Fibroblast of pulmonary artery (primary cell): ENCODE measurements at places on chromosomes 4 and X.
A peak's percentile ranks its signal among the peaks of the same experiment; 100 is the strongest.

DNA sequence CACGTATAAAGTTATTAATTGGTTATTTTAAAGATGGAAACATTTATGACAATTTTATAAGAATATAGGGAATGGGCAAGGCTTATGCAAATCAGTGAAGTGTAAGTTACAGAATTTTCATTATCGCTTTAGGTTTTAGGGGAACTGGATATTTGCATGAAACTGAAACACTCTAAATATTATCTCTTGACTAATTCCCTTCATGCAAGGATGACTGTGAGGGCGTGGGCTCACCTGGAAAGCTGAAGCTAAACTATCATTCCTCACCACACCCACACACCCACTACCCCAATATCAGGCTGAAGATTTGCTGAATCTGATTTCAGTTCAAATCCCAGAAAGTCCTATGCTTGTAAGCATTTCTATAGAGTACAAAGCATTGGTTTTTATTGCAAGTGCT lies 81.7 kb upstream of the ARHGAP24 start:
- DNase-seq, result no peak

DNA sequence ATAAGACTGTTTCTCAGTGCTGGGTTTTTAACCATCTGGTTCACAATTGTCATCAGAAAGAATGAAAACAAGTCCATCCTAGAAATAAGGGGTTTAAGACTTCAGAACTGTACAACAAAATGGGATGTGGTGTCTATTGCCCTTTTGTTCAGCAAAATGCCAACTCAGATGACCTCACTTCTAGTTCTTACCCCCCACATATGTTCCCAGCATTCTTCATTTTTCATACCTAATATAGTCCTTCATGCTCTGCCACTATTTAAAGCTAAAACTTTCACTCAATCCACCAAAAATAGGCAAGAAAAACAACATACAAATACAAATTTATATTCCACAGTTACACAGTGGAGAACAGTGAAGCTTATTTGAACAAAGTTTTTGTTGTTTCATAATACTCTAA lies 111.4 kb downstream of the SORBS2 start:
- DNase-seq, result no peak

DNA sequence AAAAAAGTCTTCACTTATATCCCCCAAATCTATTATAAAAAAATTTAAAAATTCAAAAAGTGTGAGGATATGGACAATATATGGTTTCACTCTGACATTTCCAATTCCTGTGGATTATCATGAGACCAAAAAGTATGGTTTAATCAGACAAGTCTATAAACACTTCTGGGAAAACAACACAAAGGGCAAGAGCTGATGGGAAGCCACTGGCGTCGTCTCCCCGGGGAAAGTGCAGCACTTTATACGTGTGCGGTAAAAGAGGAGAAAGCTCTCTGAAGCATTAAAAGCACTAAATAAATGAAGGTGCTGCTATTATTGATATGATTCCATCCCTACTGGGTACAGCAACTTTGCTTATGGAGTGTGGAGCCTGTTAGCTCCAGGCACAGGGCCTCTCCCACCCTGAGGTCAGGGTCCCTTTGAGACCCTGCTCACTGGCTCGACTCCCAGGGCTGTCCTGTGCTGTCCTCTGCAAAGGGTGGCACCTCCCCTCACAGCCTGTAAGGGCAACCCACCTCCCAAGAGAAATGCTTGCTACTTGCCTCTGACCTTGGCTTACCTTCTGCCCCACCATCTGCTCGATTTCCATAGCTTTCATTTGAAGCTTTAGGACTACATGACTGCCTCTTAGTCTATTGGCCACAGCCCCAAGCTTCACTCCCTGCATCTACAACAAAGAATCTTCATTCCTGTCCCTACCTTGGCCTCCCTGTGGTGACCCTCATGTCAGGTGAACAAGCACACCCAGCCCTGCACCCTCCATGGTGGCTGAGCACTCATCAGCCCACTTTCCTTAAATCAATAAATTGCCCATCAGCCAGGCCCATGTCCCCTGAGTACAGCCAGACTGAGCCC lies 248.6 kb downstream of the HNRNPD start:
- DNase-seq, result no peak

DNA sequence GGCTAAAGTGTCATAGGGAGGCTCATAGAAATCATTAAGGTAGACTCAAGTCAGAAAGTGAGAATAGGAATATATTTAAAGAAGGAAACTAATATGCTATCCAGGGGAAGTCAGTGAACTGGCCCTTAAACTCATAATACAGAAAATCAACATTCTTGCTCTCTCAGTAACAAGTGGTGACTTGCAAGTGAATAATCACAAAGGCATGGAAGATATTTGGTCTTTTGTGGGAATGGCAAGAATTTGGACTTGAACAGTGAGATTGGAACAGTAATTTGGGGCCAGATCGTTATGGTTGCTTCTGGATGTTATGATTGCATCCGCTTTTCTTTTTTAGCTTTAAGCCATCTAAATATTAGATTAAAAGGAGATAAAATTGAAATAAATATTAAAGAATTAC lies 103.8 kb downstream of the TBC1D19 start:
- DNase-seq, result peak; percentile 74

GRCh38 chrX:11381464-11381863 lies 88.3 kb downstream of the AMELX start:
- DNase-seq, result peak; percentile 73

DNA sequence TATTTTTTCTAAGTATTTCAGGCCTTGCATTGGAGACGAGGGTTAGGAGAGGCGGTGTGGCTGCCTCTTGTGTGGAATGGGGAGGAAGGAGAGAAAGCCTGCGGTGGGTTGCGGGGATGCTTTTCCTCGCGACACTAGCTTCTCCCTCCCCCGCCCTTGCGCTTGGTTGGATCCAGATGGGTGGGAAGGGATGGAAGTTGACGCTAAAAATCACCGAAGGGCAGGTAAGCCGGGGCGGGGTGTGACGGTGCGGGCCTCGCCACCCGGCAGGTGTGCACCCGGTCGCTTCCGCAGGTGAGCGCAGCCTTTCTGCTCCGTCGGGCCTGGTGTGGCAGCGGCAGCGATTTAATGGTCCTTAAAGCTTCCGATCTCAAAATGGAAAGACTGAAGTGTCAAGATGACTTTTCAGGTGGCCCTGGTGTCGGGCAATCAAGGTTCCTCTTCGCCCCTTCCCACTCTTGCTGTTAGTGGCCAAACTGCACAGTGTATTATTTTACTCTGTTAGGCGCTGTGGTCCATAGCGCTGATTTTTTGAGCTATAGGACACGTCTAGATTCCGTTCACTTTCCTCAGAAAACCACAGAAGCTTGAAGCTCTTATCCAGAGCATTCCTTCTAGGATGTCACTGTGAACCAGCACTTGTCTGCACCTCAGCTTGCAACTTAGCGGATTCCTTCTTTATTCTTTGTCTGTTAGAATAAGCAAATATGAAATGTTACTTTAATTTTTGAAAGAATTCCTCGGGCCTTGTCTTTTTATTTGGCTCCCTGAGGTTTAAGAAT lies 765 bp downstream of the ENOPH1 start:
- DNase-seq, result peak; percentile 29

DNA sequence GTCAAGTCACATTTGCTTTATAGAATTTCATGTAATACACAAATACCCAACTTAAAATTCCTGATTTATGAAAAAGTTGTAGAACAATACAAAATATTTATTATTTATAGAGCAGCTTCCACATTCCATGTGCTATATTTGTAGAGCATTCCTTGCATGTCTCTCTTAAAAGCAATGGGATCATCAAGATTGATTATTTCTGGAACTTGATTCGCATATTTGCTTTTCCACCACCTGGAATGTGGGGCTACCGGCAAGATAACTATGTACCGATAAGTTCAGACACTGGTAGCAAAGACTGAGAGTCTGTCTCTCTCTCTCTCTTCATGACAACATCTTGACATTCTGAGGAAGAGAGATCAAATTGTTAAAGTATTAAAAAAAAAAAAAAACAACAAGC lies 59.3 kb downstream of the MAPK10 start:
- DNase-seq, result no peak

- no peak for DNase-seq
These were observed 75.5 kb downstream of the GALNT7 start for GRCh38 chr4:173243917-173244658.

GRCh38 chr4:103008875-103009729 lies 10.4 kb downstream of the SLC9B1 start:
- DNase-seq, result peak; percentile 90
